MCF 10A (cell line): ENCODE measurements at places on chromosomes 16 and 17.

DNA sequence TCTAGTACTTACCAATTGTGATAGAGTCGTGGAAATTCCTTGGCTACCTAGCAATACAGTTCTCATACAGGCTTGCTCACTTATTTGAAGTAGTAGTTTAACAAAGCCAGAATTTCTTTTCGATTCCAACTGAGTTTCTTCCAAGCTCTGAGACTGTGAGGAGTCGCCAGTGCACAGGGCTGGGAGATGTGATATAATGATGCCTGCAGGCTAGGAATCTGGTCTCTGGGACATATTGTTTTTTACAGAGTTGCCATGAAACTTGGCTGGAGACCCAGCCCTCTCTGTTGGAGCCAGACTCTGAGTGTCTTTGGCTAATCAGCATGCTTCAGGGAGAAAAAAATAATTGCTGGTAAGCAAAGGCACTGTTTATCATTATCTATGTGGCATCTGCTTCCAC, 698.8 kb upstream of the GOT2 start:
- H3K27ac ChIP-seq = no peak overlapping the region
- H3K4me1 ChIP-seq = no peaks in the 10 kb centered on the region
- no peaks in the 10 kb centered on the region for H3K36me3 ChIP-seq
- no peak for DNase-seq
- H3K4me3 ChIP-seq = no peak overlapping the region
- no peaks in the 10 kb centered on the region for H3K27me3 ChIP-seq

- no peaks in the 10 kb centered on the region for H3K36me3 ChIP-seq
- H3K4me3 ChIP-seq = peak overlapping the region; percentile 9
- H3K27me3 ChIP-seq = no peaks in the 10 kb centered on the region
- DNase-seq = peak; percentile 97
- H3K4me1 ChIP-seq = peaks cover 55% of the 10 kb centered on the region
These were observed 5.0 kb upstream of the ALDH3A1 start for GRCh38 chr17:19753051-19753509.

DNA sequence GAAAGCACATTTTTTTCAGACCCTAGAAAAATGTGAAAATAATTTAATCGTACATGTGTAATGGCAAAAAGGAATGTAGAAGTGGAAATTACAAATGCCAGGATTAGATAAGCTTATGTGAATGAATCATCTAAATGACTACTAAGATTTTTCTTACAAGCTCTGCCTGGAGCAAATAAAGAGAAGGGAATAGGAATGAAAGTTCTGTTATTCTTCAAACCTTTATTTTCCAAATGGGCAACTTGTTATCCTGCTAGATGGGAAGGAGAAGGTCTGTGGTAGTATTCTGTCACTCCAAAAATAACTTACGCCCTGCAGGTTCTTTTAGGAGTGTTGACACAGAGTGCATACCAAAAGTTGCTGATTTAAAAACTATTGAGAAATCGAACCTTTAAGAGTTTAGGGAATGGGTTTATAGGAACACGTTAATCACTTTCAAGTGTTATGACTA, 9.7 kb downstream of the CTCF start:
- H3K4me1 ChIP-seq = peaks cover 8% of the 10 kb centered on the region
- peaks cover 50% of the 10 kb centered on the region for H3K36me3 ChIP-seq
- DNase-seq = peak; percentile 12
- H3K27me3 ChIP-seq = no peaks in the 10 kb centered on the region
- no peak overlapping the region for H3K4me3 ChIP-seq

GRCh38 chr16:64543441-64543840, 578.4 kb downstream of the CDH11 start:
- no peaks in the 10 kb centered on the region for H3K36me3 ChIP-seq
- H3K4me3 ChIP-seq = no peak overlapping the region
- no peaks in the 10 kb centered on the region for H3K27me3 ChIP-seq
- H3K27ac ChIP-seq = no peak overlapping the region
- DNase-seq = no peak

GRCh38 chr16:5416013-5416412, 318.4 kb upstream of the EEF2KMT start:
- no peaks in the 10 kb centered on the region for H3K4me1 ChIP-seq
- no peaks in the 10 kb centered on the region for H3K27me3 ChIP-seq
- H3K36me3 ChIP-seq = no peaks in the 10 kb centered on the region

DNA sequence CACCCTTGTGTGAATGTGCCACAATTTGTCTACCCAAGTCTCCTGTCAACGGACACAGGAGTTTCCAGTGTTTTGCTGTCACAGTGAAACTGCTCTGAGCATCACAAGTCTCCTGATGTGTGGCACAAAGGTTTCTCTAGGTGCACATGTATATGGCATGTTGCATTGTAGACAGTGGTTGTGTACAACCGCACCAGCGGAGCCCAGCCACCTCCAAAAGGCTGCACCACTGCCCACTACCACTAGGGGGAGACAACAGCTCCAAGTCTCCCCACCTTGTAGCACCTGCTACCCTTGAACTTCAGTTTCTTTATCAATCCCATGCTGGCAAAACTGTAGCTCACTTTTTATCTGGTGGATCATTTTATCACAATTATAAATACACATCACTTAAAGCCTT, 95.5 kb upstream of the ZNF469 start:
- H3K27me3 ChIP-seq = no peaks in the 10 kb centered on the region
- H3K4me3 ChIP-seq = no peak overlapping the region
- peaks cover 1% of the 10 kb centered on the region for H3K4me1 ChIP-seq

- no peak overlapping the region for H3K27ac ChIP-seq
- no peak for DNase-seq
- peaks cover 5% of the 10 kb centered on the region for H3K27me3 ChIP-seq
- H3K4me1 ChIP-seq = no peaks in the 10 kb centered on the region
- H3K4me3 ChIP-seq = no peak overlapping the region
These were observed 8.1 kb upstream of the HS3ST6 start for GRCh38 chr16:1926271-1926670.

GRCh38 chr17:57465610-57466009, 209.3 kb downstream of the MSI2 start:
- H3K4me3 ChIP-seq = no peak overlapping the region
- peaks cover 13% of the 10 kb centered on the region for H3K36me3 ChIP-seq
- peaks cover 18% of the 10 kb centered on the region for H3K4me1 ChIP-seq
- H3K27ac ChIP-seq = no peak overlapping the region

- H3K27ac ChIP-seq = no peak overlapping the region
- no peak overlapping the region for H3K4me3 ChIP-seq
- H3K4me1 ChIP-seq = peaks cover 8% of the 10 kb centered on the region
- H3K27me3 ChIP-seq = peaks cover 59% of the 10 kb centered on the region
These were observed 10.8 kb upstream of the WSCD1 start for GRCh38 chr17:6059406-6059805.

- no peaks in the 10 kb centered on the region for H3K4me1 ChIP-seq
- H3K27ac ChIP-seq = no peak overlapping the region
- no peak for DNase-seq
- H3K27me3 ChIP-seq = no peaks in the 10 kb centered on the region
- no peak overlapping the region for H3K4me3 ChIP-seq
These were observed 126.1 kb downstream of the VPS53 start for GRCh38 chr17:588519-588918.

- no peak overlapping the region for H3K4me3 ChIP-seq
- no peaks in the 10 kb centered on the region for H3K36me3 ChIP-seq
- H3K4me1 ChIP-seq = peaks cover 5% of the 10 kb centered on the region
- H3K27ac ChIP-seq = no peak overlapping the region
- DNase-seq = peak; percentile 87
These were observed 14.5 kb upstream of the GPRC5C start for GRCh38 chr17:74417178-74418045.

GRCh38 chr16:48860341-48860740, 250.4 kb upstream of the N4BP1 start:
- H3K36me3 ChIP-seq = no peaks in the 10 kb centered on the region
- H3K27me3 ChIP-seq = peaks cover 13% of the 10 kb centered on the region
- peak; percentile 41 for DNase-seq
- H3K4me1 ChIP-seq = peaks cover 6% of the 10 kb centered on the region

DNA sequence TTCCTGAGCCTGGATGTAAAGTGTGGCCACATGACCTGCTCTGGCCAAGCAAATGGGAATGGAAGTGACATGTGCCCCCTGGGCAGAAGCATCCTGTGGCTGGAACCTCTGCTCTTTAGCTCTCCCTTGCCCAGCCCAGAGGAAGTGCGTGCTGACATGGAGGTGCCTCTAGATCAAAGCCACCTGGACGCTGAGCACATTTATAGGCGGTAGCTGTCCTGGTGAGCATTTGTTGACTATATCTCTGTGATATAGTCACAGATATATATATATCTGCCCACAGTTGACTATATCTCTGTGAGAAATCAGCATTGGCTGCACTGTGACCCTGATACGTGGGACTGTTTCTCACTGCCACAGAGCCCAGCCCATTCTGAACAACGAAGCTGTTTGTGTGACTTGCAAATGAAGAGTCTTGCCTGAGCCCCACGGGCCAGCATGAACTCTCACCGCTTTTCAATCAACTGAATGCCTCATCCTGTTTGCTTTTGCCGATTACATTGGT, 118.8 kb downstream of the C16orf95 start:
- H3K27me3 ChIP-seq = no peaks in the 10 kb centered on the region
- no peak for DNase-seq
- peaks cover 22% of the 10 kb centered on the region for H3K4me1 ChIP-seq
- H3K4me3 ChIP-seq = no peak overlapping the region
- no peak overlapping the region for H3K27ac ChIP-seq

- H3K4me1 ChIP-seq = no peaks in the 10 kb centered on the region
- H3K36me3 ChIP-seq = peaks cover 94% of the 10 kb centered on the region
- DNase-seq = peak; percentile 9
- no peaks in the 10 kb centered on the region for H3K27me3 ChIP-seq
- no peak overlapping the region for H3K4me3 ChIP-seq
- no peak overlapping the region for H3K27ac ChIP-seq
These were observed 35.8 kb downstream of the LITAF start for GRCh38 chr16:11550791-11551498.

DNA sequence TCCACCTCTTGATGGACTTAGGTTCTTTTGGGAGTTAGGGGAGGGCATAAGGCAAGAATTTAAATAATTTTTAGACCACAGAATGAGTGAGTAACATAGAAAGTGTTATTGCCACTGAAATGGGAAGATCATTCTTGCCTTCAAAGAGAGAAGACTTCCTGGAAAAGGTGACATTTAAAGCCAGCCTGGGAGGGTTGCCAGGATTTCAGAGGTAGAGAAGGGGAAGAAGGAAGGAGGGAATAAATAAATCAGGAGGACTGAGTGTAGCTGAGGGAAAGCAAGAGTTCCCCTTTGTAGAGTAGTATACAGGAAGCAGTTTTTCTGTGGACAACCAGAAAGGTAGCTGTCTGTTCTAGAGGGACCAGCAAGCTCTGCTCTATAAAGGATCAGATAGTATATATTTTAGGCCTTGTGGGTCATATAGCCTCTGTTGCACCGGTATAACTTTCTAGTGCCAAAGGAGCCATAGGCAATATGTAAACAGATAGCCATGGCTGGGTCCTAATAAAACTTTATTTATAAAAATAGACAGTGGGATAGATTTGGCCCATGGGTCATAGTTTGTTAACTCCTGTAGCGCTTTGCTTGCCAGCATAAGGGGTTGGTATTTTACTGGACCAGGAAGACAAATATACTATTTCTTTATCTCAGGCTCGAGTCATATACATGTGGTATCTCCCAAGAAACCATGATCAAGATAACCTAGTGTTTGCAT, 147.2 kb upstream of the CACNG5 start:
- H3K36me3 ChIP-seq = peaks cover 17% of the 10 kb centered on the region
- H3K27ac ChIP-seq = no peak overlapping the region
- no peak overlapping the region for H3K4me3 ChIP-seq
- H3K4me1 ChIP-seq = no peaks in the 10 kb centered on the region

DNA sequence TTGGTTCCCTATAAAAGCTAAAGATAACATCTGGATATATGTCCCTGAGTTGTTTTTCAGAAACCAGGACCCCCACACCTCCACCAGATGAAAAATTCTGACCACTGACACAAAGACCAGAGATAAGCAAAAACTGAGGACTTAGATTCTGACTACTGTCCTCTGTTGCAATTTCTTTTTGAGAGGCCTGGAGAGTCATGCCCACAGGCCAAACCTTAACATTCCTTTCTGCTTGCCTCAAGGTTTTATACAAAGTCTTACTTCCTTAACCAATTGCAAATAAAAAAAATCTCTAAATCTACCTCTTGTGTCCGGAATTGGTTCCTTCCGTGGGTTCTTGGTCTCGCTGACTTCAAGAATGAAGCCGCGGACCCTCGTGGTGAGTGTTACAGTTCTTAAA, 228.5 kb downstream of the ABCC12 start:
- no peak overlapping the region for H3K4me3 ChIP-seq
- no peak overlapping the region for H3K27ac ChIP-seq
- H3K4me1 ChIP-seq = no peaks in the 10 kb centered on the region
- no peaks in the 10 kb centered on the region for H3K27me3 ChIP-seq

DNA sequence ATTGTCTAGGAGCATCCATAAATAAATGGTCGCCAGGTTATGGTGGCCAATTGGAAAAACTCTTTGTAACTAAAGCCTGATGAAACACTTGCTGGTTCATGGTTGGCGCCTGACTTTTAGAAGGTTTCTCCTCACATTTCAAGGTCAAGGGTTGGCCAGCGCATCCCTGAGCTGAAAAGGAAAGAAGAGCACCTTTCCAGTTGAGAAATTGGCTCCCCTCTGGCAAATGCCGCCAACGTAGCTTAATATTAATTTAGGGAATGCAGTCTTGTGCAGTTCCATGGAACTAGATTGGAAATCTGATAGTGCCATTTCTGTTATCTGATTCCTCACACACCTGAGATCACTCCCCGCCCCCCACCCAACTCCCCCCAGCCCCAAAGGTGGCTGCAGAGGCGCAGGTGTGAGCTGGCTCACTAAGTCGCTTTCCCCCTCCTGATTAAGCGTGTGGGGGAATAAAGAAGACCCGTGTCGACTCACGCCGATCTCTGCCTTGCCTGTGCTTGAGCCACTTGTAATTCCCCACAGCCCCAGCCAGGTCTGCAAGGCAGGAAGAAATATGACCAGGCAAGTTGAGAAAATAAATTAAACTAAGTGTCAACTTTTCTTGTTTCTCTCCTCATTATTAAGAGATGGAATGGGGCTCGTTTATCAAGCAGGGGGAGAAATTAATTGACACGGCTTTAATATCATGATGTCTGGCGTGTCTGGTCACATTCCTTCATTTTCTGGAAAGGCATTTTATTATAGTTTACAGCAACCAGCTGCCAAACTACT, 157.7 kb downstream of the CCDC182 start:
- H3K27ac ChIP-seq = peak overlapping the region; percentile 96
- peaks cover 21% of the 10 kb centered on the region for H3K4me1 ChIP-seq
- H3K4me3 ChIP-seq = no peak overlapping the region
- DNase-seq = no peak
- H3K36me3 ChIP-seq = peaks cover 5% of the 10 kb centered on the region

DNA sequence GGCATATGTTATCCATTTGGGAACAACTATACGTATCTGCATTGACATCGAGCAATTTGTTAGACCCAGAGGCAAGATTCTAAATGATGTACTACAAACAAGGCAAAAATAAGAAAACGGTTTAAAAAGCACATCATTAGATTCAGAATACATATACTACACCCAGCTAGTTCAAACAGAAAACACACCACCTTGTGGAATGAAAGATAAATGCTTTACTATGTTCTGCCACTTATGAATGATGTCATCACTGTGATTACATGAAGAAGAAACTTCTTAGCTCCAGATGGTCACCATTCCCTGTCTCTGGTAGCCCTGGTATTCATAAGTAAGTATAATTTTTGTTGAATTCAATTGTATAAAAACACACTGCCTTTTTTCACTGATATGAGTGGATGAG, 7.8 kb downstream of the NACA2 start:
- no peak overlapping the region for H3K27ac ChIP-seq
- H3K36me3 ChIP-seq = no peaks in the 10 kb centered on the region
- DNase-seq = peak; percentile 60
- H3K4me1 ChIP-seq = no peaks in the 10 kb centered on the region
- no peak overlapping the region for H3K4me3 ChIP-seq

- H3K36me3 ChIP-seq = peaks cover 75% of the 10 kb centered on the region
- H3K27me3 ChIP-seq = no peaks in the 10 kb centered on the region
- no peak for DNase-seq
- H3K4me3 ChIP-seq = no peak overlapping the region
- H3K4me1 ChIP-seq = peaks cover 8% of the 10 kb centered on the region
These were observed 42.4 kb upstream of the CRISPLD2 start for GRCh38 chr16:84777435-84777834.
